Activated T-helper 9 cell treated with anti-CD3 and anti-CD28 coated beads, Interleukin-2, amount 50 U/mL, for 16 hours (primary cell): ENCODE measurements at places on chromosomes 2 and 18.

DNA sequence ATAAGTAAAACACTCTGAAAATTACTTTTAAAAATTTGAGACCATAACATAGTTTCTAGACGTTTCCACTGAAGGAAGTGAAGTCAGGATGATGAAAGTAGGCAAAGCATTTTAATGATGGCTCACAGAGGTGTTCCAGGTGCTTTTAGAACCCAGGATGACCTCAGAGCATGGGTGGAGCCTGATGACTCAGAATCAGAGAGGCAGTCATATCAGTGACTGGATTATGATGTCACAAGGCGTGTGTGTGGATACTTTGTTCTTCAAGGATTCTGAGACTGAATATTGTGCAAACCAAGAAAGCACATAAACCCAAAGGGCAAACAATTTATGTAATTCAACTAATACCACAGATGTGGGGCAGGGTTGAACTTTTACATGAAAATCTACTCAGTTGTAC lies 208.0 kb upstream of the FBXO11 start:
- peak; percentile 36 for DNase-seq

DNA sequence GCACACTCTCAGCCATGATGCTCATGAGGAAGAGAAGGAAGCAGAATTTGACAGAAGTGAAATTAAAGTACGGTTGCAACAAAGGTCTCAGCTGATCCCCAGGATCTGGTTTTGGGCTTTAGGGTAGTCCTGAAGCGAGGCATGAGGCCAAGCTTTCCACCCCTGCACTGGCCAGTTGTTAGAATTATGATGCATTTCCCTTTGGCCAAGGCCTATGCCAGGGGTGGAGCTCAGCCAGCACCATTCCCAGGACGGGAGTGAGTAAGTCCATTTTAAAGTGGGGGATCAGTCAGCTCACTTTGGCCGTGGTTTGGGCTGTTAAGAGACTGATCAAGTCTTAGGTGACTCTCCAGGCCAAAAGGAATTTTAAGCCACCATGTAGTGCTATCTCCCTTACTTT lies 314.5 kb upstream of the MMADHC start:
- no peak for DNase-seq

- DNase-seq: no peak
Measured at GRCh38 chr2:120053891-120054290, 41.0 kb downstream of the EPB41L5 start.

GRCh38 chr18:43442131-43442530 lies 164.8 kb upstream of the SYT4 start:
- DNase-seq: no peak

- no peak for DNase-seq
Measured at GRCh38 chr18:60146220-60146960, 226.2 kb downstream of the MC4R start.

- DNase-seq: no peak
Measured at GRCh38 chr2:149223472-149224095, 106.8 kb upstream of the LYPD6 start.

DNA sequence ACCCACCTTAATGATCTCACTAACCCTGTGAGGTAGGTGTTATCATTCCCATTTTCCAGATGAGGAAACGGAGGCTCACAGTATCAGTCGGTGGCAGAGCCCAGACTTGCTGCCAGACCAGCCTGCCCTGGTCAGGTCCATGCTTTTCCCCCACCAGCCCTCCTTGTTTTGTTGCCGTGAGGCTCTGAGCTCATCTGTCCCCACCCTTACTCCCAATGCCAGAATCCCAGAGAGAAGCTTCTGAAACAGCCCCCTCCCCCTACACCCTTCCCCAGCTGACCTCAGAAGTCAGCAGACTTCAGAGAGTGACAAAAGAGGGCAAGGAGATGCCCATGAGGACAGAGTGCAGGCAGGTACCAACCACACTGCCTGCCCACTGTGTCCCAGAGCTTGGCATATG lies 20.8 kb upstream of the TNS1 start:
- no peak for DNase-seq

GRCh38 chr2:240237609-240238174 lies 97.2 kb upstream of the OTOS start:
- DNase-seq: no peak

DNA sequence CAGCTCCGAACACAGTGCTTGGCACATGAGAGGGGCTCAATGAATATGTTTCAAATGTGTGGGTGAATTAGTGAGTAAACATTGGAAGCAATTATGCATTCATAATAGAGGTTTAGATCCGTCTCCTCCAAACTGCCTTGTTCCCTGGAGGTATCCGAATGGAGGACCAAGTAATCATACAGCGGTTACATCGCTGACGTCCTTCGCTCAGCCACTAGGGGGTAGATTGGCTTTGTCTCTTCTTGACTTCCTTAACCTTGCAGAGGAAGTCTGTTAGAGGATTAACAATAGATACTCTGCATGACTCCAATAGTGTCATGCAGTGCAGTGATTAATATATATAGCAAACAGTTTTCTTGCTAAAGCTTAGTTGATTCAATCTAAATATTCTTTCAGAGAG lies 517.0 kb downstream of the PTPRM start:
- DNase-seq: no peak

- DNase-seq: no peak
Measured at GRCh38 chr2:201784563-201784962, 3.8 kb upstream of the ALS2 start.

DNA sequence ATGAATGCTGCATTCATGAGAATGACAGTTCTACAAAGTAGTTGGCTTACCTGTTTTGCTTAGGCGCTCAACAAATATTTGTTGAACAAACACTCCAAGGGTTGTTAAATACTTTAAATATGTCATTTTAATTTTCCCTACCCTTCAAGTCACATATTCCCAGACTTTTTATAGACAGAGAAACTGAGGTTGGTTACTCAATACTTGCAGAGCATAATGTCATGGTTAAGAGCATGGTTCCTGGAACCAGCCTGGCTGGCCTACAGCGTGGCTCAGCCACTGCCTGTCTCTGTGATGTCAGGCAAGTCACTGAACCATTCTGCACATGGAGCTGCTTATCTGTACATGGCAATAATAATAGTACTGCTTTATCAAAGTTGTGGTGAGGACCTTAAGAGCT lies 120.0 kb upstream of the STK17B start:
- no peak for DNase-seq

DNA sequence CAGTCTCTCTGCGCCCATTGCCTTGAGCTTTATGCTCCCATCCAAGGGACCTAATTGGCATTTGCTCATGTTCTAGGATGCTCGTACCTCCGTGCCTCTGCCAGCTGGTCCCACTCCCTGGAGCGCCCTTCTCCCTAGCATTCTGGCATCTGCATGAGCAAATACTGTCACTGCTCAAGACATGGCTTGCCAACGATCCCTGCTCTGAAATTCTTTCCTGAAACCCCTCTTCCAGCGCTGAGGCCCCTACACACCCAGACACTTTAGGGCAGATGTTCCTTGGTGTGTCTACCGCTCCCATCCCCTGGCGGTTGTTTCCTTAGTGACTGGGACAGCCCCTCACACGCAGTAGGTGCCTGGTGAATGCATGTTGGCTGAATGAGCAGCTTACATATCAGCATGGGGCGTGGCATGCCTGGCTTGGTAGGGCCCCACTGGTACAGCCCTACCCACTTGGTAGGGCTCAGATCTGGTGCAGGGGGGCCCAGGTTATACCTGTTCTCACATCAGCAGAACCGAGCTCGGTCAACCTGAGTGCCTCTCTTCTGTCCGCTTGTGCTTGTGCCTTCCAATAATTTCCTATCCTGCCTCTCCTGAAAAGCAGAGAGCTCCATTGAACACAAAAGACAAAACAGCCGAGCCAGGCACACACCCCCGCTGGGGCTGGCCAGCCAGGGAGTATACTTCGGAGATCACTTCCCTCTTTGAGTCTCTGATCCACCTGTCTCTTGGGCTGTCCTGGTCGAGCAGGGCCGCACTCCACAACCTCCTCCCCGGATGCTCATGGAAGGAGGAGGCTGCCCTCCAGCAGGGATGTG lies 59.2 kb downstream of the INHBB start:
- no peak for DNase-seq

- DNase-seq: no peak
Measured at GRCh38 chr2:237290261-237290660, 123.7 kb downstream of the COL6A3 start.

GRCh38 chr2:179824961-179825360 lies 36.5 kb downstream of the ZNF385B start:
- no peak for DNase-seq

DNA sequence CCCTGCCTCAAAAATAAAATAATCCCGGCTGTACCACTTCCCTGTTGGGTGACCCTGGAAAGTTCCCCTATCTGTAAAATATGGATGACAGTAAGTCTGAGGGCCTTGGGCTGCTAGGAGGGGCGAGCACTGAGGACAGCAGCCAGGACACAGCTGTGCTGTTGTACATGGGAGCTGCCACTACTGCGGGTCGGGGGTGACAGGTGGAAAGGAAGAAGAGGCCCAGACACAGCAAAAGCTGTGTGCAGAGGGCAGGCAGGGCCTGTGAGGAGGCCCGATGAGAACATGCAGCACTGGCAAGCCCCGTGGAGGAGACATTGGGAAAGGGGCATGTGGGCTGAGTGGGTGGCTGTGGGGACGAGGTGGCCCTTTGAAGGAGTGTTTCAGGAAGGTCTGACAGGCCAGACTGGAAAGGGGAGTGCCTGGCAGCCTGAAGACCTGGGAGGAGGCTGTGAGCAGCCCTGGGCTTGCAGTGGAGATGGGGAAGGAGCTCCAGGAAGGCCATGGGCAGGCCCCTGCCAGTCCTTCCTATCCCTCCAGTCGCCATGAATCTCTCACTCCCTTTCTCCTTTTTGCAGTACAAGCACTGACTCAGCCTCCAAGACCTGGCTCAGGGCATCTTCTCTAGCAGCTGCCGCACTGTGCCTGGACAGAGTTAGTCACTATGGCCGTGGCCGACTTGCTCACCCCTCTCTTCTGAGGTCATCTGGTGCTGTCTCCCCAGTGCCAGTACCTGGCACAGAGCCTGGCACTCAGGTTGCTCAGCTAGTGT lies 28.9 kb upstream of the SEMA4C start:
- DNase-seq: no peak

GRCh38 chr18:43931439-43931838 lies 654.1 kb upstream of the SYT4 start:
- DNase-seq: no peak

GRCh38 chr18:79507546-79508480 lies 112.1 kb downstream of the NFATC1 start:
- no peak for DNase-seq

- DNase-seq: no peak
Measured at GRCh38 chr2:75108937-75109482, 90.3 kb downstream of the TACR1 start.

- no peak for DNase-seq
Measured at GRCh38 chr2:69453475-69454129, 16.4 kb upstream of the NFU1 start.

DNA sequence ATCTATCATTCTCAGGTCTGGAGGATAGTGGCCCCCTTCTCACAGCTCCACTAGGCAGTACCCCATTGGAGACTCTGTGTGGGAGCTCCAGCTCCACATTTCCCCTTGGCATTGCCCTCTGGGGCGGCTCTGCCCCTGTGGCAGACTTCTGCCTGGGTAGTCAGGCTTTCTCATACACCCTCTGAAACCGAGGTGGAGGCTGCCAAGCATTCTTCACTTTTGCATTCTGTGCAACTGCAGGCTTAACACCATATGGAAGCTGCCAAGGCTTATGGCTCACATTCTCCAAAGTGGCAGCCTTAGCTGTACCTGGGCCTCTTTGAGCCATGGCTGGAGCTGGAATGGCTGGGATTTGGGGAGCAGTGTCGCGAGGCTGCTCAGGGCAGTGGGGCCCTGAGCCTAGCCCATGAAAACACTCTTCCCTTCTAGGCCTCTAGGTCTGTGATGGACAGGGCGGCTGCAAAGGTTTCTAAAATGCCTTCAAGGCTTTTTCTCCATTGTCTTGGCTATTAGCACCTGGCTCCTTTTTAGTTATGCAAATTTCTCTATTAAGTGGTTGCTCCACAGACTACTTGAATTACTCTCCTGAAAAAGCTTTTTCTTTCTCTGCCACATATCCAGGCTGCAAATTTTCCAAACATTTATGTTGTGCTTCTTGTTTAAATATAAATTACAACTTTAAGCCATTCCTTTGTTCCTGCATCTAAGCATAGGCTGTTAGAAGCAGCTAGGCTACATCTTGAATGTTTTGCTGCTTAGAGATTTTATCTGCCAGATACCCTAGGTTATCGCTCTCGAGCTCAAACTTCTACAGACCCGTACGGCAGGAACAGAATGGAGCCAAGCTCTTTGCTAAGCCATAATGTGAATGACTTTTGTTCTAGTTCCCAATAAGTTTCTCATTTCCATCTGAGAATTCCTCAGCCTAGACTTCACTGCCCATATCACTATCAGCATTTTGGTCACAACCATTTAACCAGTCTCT lies 206.5 kb downstream of the CPS1 start:
- no peak for DNase-seq

- no peak for DNase-seq
Measured at GRCh38 chr2:71610671-71611070, 157.3 kb downstream of the DYSF start.

DNA sequence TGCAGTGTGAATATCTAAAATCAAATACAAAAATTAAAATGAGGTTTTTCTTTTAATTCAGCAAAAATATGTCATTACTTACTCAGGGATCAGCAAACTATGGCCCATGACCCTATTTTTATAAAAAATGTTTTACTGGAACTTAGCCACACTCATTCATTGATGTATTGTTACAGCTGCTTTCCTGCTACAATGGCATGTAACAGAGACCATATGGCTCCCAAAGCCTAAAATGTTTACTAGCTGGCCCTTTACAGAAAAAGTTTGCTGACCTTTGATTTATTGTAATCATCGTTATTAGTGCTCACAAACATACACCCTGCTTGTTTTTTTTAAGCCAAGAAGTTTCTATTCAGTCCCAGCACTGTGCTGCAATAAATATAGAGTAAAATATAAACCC lies 120.3 kb downstream of the PLA2R1 start:
- no peak for DNase-seq

GRCh38 chr2:198042189-198042588 lies 237.8 kb downstream of the PLCL1 start:
- no peak for DNase-seq

GRCh38 chr2:191264647-191265081 lies 19.5 kb downstream of the MYO1B start:
- DNase-seq: no peak

DNA sequence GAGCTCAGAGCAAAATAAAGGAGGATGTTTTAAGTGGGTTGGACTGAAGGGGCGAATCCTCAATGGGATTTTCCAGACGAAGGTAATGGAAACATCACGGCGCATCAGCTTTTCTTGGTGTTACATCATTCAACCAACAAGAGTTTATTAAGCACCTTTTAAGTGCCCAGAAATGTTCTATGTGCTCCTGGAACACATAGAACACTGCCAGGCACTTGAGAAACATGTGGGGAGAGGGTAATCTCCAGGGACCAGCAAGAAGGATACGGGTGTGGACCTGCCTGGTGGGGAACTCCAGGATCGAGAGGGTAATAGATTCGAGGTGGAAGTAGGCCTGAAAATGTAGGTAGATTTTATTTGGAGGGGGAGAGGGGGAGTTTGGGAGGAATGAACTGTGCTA lies 168.6 kb downstream of the PRKCE start:
- DNase-seq: no peak
